ENCODE measurements at places on chromosomes 2 and 18. TPM values are rescaled to one million over a fixed set of nuclear protein-coding genes. Genes with fewer than 3 reads are reported as not detected.

NYAP2 gene
- total RNA-seq: not detected

SCN3A gene
- not detected for total RNA-seq

TDRD15 gene
- not detected for total RNA-seq

DCC gene
- 0.66 TPM for total RNA-seq

ADRA2B gene
- total RNA-seq: 6.3 TPM

RTP5 gene
- total RNA-seq: not detected

ADNP2 gene
- 49.0 TPM for total RNA-seq

CHRND gene
- total RNA-seq: 0.07 TPM

APCDD1 gene
- 5.3 TPM for total RNA-seq

CDH7 gene
- 0.94 TPM for total RNA-seq

KRTCAP3 gene
- 41.9 TPM for total RNA-seq

GKN2 gene
- total RNA-seq: not detected

LINC00305 gene
- not detected for total RNA-seq

MAL gene
- total RNA-seq: 0.22 TPM

MEP1B gene
- not detected for total RNA-seq

PXDN gene
- total RNA-seq: 166 TPM

MC4R gene
- total RNA-seq: not detected

ZSWIM2 gene
- total RNA-seq: not detected

IL36B gene
- not detected for total RNA-seq

TUBB8B gene
- total RNA-seq: 1.2 TPM

RFTN2 gene
- total RNA-seq: 1.1 TPM

CMPK2 gene
- total RNA-seq: 0.13 TPM

RAB17 gene
- 140 TPM for total RNA-seq

REG3G gene
- total RNA-seq: 0.30 TPM

DPY30 gene
- total RNA-seq: 135 TPM

ANKRD30BL gene
- 0.39 TPM for total RNA-seq

MZT2B gene
- total RNA-seq: 220 TPM

DSG1 gene
- total RNA-seq: not detected

UCN gene
- 0.68 TPM for total RNA-seq

FBXO48 gene
- 1.3 TPM for total RNA-seq

C2orf92 gene
- 6.9 TPM for total RNA-seq

SOCS6 gene
- total RNA-seq: 14.5 TPM

FBXO41 gene
- total RNA-seq: 21.5 TPM

RPRD1A gene
- 104 TPM for total RNA-seq

Measured in WTC11 (cell line).